T-helper 2 cell treated with Interferon-gamma antibody and Interleukin-4, amounts not matched to agents 5 μg/mL and 100 μg/mL, for 36 hours (primary cell): ENCODE measurements at places on chromosomes 3 and 15.
A peak's percentile ranks its signal among the peaks of the same experiment; 100 is the strongest.

DNA sequence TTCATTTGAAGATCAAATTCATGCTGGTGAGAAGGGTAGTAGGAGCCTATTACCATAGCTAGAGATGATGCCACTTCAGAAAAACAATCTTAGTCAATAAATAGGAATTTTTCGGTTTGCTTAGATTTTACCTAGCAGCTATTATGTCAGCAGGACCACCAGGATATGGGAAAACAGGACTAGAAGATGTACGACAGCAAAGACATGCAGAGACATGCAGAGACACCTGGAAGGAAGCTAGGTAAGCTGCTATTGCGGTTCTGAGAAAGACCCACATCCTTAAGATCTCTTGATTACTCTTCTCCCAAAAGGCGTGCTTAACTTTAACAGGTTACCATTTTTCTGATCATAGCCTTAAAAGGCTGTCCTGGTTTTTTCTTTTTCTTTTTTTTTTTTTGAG is 64.8 kb upstream of the THSD4 start:
- H3K4me1 ChIP-seq, result no peaks in the 10 kb centered on the region
- no peaks in the 10 kb centered on the region for H3K27me3 ChIP-seq
- H3K36me3 ChIP-seq, result no peaks in the 10 kb centered on the region
- DNase-seq, result no peak
- H3K4me3 ChIP-seq, result no peak overlapping the region

DNA sequence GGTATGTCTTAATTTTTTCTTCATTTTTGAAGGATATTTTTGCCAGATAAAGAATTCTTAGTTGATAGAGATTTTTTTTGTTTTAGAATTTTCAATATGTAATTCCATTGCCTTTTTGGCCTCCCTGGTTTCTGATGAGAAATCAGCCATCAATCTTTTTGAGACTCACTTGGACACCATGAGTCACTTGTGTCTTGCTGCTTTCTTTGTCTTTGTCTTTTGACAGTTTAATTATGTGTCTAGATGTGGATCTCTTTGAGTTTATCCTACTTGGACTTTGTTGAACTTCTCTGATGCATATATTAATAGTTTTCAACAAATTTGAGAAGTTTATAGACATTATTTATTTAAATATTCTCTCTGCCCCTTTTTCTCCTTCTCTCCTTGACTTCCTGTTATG is 34.7 kb upstream of the AQP9 start:
- peaks cover 46% of the 10 kb centered on the region for H3K27me3 ChIP-seq
- H3K4me1 ChIP-seq, result no peaks in the 10 kb centered on the region
- no peak for DNase-seq
- no peak overlapping the region for H3K27ac ChIP-seq

GRCh38 chr3:24142127-24142526 is 197.0 kb downstream of the NR1D2 start:
- no peaks in the 10 kb centered on the region for H3K27me3 ChIP-seq
- H3K36me3 ChIP-seq, result no peaks in the 10 kb centered on the region
- DNase-seq, result no peak
- no peak overlapping the region for H3K4me3 ChIP-seq

DNA sequence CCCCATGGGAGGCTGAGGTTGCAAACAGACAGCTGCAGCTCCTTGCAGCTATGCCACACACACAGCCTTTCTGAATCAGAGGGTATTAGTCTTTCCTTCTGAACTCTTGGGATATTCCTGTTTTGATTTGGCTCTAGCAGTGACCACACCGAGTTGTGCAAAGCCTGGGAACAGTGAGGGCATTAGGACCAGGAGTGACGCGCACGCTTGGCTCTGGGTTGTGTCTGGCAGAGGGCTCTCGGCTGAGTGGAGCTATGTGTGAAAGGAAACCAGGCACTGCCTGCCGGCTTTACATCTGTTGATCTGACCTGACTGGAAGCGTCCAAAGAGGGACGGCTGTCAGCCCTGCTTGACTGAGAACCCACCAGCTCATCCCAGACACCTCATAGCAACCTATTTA is at the start of gene GALNT15:
GALNT15 (plus strand) TSS at position 292 of the 400 bp plus-strand sequence. CDS start 472 bp downstream, outside the sequence.
- H3K36me3 ChIP-seq, result no peaks in the 10 kb centered on the region
- peaks cover 2% of the 10 kb centered on the region for H3K4me1 ChIP-seq
- no peak for DNase-seq

DNA sequence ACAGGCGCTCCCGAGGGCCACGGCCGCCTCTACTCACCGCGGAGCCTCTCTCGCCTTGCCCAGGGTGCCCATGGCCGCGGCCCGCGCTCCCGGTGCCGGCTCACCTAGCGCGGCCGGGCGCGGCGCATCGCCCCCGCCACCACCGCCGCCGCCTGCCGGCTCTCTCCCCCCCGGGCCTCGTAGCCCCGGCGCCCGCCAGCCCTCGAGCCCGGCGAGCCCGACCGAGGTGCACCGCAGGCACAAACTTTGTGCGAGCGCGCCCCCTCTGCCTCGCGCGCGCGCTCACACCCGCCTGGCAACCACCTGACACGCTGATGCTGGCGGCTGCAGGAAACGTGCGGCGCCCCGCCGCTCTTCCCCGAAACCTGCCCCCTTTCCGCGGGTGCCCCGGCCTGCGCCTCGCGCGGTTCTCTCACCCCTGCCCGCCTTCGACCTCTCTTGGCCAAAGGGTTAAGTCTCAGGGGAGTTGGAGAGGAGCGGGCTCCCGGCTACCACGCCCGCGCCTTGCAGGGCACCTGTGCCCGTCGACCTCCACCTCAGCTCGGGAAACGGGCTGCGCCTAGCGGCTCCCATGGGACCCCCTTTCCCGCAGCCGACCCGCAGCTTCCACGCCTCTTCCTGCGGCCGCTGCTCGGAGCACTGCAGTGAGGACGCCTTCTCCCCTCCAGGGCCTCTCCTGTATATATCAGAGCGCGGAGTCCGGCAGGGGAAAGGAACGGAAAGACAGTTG is at the start of gene RASGRP1:
RASGRP1 (minus strand) TSS at position 258 of the 730 bp plus-strand sequence; CDS start at position 72, 186 bp downstream.
- H3K27ac ChIP-seq, result peak within 1 kb of the TSS; percentile 91
- peak within 1 kb of the TSS; percentile 88 for H3K4me3 ChIP-seq
- H3K4me1 ChIP-seq, result peaks cover 53% of the 10 kb centered on the region
- H3K36me3 ChIP-seq, result peaks cover 43% of the 10 kb centered on the region
- H3K27me3 ChIP-seq, result no peaks in the 10 kb centered on the region

DNA sequence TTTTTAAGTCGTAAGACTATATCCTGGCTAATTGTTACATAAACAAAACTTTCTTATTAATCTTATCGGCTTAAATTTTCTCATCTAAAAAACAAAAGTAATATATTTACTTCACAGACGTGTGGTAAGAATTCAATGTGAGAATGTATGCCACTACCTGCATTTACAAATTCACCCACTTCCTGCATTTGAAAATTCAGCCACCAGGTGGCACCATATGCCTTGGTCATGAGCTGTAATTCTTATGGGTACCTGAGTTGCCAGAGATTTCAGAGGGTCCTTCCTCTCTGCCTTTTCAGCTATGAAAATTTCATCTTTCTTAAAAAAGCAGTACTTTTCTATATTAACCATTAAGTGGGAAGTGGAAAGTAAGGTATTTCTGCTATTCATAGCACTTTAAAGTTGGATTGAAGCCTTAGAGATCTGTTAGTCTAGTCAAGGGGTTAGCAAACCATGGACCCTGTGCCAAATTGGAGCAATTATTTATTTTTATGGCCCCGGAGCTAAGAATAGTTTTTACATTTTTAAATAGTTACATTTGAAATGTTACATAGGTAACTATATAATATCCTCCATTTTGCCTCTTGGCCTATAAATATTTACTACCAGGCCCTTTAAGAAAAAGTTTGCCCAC is 127.8 kb downstream of the HCN4 start:
- H3K27ac ChIP-seq, result no peak overlapping the region
- peaks cover 4% of the 10 kb centered on the region for H3K4me1 ChIP-seq
- H3K27me3 ChIP-seq, result no peaks in the 10 kb centered on the region
- no peak overlapping the region for H3K4me3 ChIP-seq
- peak; percentile 62 for DNase-seq

GRCh38 chr3:80734920-80735319 is 967.1 kb upstream of the ROBO1 start:
- H3K36me3 ChIP-seq, result no peaks in the 10 kb centered on the region
- no peaks in the 10 kb centered on the region for H3K4me1 ChIP-seq
- no peaks in the 10 kb centered on the region for H3K27me3 ChIP-seq
- no peak overlapping the region for H3K4me3 ChIP-seq

DNA sequence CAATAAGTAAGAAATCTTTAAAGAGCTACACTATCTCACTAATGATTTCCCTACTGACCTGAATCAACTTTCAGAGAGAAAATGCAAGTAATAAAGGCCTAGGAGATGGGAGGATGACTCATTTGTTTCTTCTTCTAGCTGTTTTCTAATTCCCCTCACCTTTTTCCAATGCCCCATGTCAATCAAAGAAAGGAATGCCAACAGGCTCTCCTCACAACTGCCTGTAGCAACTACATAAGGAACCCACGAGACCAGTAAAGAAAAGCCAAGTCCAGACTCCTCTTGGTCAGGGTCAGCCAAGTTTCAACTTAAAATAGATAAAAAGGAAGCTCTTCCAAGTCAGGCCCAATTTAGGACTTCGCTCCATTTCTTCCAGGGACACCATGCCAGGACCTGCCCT is 201.9 kb downstream of the TNIK start:
- no peak for DNase-seq
- peak overlapping the region; percentile 11 for H3K4me3 ChIP-seq
- H3K27ac ChIP-seq, result peak overlapping the region; percentile 97
- H3K4me1 ChIP-seq, result peaks cover 88% of the 10 kb centered on the region
- H3K36me3 ChIP-seq, result peaks cover 33% of the 10 kb centered on the region

GRCh38 chr3:89851974-89852621 is 744.7 kb downstream of the EPHA3 start:
- no peaks in the 10 kb centered on the region for H3K4me1 ChIP-seq
- no peak overlapping the region for H3K4me3 ChIP-seq
- DNase-seq, result no peak
- H3K27ac ChIP-seq, result no peak overlapping the region

DNA sequence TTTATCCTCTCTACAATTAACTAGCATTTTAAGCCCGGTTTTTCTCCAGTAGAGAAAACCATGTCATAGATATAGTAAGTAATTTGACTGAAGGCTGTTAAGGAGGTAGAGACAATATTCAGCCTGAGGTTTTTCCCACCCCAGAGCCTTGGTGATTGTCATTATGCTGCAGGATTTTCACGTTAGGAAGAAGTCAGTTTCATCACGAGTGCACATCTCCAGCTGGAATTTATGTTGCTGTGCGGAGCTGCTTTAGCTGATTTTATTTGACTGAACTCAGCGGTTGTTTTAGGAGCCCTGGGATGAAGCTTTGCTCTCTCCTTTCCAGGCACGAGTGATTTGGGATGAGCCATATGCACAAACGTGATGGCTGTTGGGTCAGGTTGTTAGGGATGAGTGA is 271.3 kb upstream of the RGMA start:
- H3K36me3 ChIP-seq, result no peaks in the 10 kb centered on the region
- DNase-seq, result no peak
- no peak overlapping the region for H3K4me3 ChIP-seq
- H3K4me1 ChIP-seq, result no peaks in the 10 kb centered on the region
- H3K27me3 ChIP-seq, result no peaks in the 10 kb centered on the region

DNA sequence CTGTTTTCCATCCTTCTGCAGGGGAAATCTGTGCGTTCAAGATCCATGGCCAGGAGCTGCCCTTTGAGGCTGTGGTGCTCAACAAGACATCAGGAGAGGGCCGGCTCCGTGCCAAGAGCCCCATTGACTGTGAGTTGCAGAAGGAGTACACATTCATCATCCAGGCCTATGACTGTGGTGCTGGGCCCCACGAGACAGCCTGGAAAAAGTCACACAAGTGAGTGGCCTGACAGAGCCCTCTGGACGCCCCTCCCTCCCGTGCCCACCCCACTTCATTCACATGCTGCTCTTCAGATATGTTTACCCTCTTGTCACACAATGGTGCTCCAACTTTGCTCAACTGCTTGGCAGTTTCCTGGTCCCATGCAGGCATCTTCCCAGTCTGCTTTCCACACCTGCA is 274.3 kb upstream of the TRIM42 start:
- no peaks in the 10 kb centered on the region for H3K36me3 ChIP-seq
- no peaks in the 10 kb centered on the region for H3K27me3 ChIP-seq
- H3K4me3 ChIP-seq, result no peak overlapping the region
- no peaks in the 10 kb centered on the region for H3K4me1 ChIP-seq
- no peak overlapping the region for H3K27ac ChIP-seq

- H3K27me3 ChIP-seq, result no peaks in the 10 kb centered on the region
- no peaks in the 10 kb centered on the region for H3K4me1 ChIP-seq
- H3K27ac ChIP-seq, result no peak overlapping the region
- no peaks in the 10 kb centered on the region for H3K36me3 ChIP-seq
- no peak for DNase-seq
- no peak overlapping the region for H3K4me3 ChIP-seq
Measured at GRCh38 chr15:27383726-27384125, 412.7 kb downstream of the GABRG3 start.

- H3K27me3 ChIP-seq, result no peaks in the 10 kb centered on the region
- no peak overlapping the region for H3K4me3 ChIP-seq
- no peaks in the 10 kb centered on the region for H3K36me3 ChIP-seq
- peaks cover 5% of the 10 kb centered on the region for H3K4me1 ChIP-seq
- no peak overlapping the region for H3K27ac ChIP-seq
- no peak for DNase-seq
Measured at GRCh38 chr3:61146010-61146890, 105.0 kb downstream of the FHIT start.

GRCh38 chr3:80187981-80188380 is 420.2 kb upstream of the ROBO1 start:
- no peaks in the 10 kb centered on the region for H3K27me3 ChIP-seq
- no peak overlapping the region for H3K27ac ChIP-seq
- H3K36me3 ChIP-seq, result no peaks in the 10 kb centered on the region
- H3K4me3 ChIP-seq, result no peak overlapping the region

- H3K36me3 ChIP-seq, result no peaks in the 10 kb centered on the region
- H3K27me3 ChIP-seq, result no peaks in the 10 kb centered on the region
- peaks cover 7% of the 10 kb centered on the region for H3K4me1 ChIP-seq
- DNase-seq, result no peak
Measured at GRCh38 chr3:31701286-31701685, 168.6 kb downstream of the STT3B start.

DNA sequence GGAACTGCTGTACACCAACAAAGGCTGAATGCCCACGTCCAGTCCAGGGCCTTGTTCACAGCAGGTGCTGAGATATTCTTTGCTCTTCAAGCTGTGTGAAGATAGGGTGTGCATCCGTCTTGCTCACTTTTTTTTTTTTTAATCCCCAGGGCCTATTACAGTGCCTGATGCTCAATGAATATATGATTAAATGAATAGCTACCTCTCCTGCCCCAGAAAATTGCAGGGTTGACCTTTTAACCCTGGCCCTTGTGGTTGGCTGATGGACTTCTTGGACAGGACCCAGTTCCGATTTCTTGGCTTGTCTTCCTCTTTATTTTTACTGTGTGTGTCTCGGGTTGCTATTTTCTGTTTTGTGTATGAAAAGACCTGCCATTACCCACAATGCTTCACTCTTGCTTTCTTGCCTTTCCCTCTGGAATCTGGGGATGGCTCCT is 2.9 kb upstream of the FYTTD1 start:
- no peak for DNase-seq
- no peaks in the 10 kb centered on the region for H3K36me3 ChIP-seq
- H3K4me1 ChIP-seq, result peaks cover 12% of the 10 kb centered on the region
- H3K4me3 ChIP-seq, result no peak overlapping the region
- no peaks in the 10 kb centered on the region for H3K27me3 ChIP-seq
- no peak overlapping the region for H3K27ac ChIP-seq

DNA sequence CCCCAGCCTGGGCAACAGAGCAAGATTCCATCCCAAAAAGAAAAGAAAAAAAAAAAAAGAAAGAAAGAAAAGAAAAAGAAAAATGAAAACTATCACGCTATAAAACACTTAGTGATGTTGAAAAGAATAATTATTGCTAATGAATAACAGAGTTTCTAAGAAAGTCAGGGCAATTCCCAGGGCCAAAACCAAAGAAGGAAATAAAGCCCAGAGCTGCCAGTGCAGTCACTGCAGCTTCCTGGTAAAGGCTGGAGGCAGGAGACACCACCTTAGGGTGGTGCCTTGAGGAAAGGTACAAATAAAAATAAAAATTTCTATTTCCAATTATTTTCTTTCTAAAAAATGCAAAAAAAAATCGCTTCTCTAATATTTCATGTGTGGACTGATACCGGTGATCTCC is 19.7 kb upstream of the UACA start:
- peaks cover 5% of the 10 kb centered on the region for H3K27me3 ChIP-seq
- no peak overlapping the region for H3K4me3 ChIP-seq
- no peaks in the 10 kb centered on the region for H3K36me3 ChIP-seq
- no peak overlapping the region for H3K27ac ChIP-seq
